ENCODE measurements at places on chromosomes 16 and 17. TPM values are rescaled to one million over a fixed set of nuclear protein-coding genes. Genes with fewer than 3 reads are reported as not detected.

CTRB2 gene
- not detected for total RNA-seq

NPIPA2 gene
- total RNA-seq, result 7.3 TPM

CEP95 gene
- 61.6 TPM for total RNA-seq

DNAH3 gene
- total RNA-seq, result not detected

NPTX1 gene
- total RNA-seq, result not detected

GRN gene
- total RNA-seq, result 144 TPM

TBC1D3H gene
- total RNA-seq, result not detected

C1QTNF1 gene
- total RNA-seq, result 3.3 TPM

HSF4 gene
- total RNA-seq, result 34.8 TPM

CCL13 gene
- not detected for total RNA-seq

SLC35G6 gene
- not detected for total RNA-seq

KRTAP3-2 gene
- total RNA-seq, result not detected

ZACN gene
- total RNA-seq, result not detected

SPOP gene
- total RNA-seq, result 42.1 TPM

SNAI3 gene
- not detected for total RNA-seq

SLFN12L gene
- total RNA-seq, result 0.35 TPM

HCRT gene
- not detected for total RNA-seq

DYNLL2 gene
- 22.3 TPM for total RNA-seq

UMOD gene
- not detected for total RNA-seq

KRT40 gene
- total RNA-seq, result not detected

MEFV gene
- total RNA-seq, result 0.49 TPM

EVI2B gene
- total RNA-seq, result 3.8 TPM

KRT15 gene
- total RNA-seq, result 83.4 TPM

C16orf89 gene
- total RNA-seq, result not detected

HOXB1 gene
- total RNA-seq, result not detected

SDR42E1 gene
- 7.8 TPM for total RNA-seq

TMEM97 gene
- 12.1 TPM for total RNA-seq

MMP2 gene
- total RNA-seq, result 3.7 TPM

HLF gene
- total RNA-seq, result 0.23 TPM

EFNB3 gene
- 1.4 TPM for total RNA-seq

TMEM238L gene
- total RNA-seq, result not detected

LPO gene
- not detected for total RNA-seq

RND2 gene
- total RNA-seq, result 0.16 TPM

PYY gene
- not detected for total RNA-seq

ZNF750 gene
- not detected for total RNA-seq

MEIOC gene
- not detected for total RNA-seq

PLCG2 gene
- 5.2 TPM for total RNA-seq

TERB1 gene
- total RNA-seq, result 0.26 TPM

ATP2A1 gene
- 1.7 TPM for total RNA-seq

GPR179 gene
- total RNA-seq, result 0.09 TPM

C17orf78 gene
- not detected for total RNA-seq

TNP2 gene
- total RNA-seq, result not detected

SMPD3 gene
- total RNA-seq, result 0.25 TPM

HSD3B7 gene
- total RNA-seq, result 5.3 TPM

SLC16A3 gene
- total RNA-seq, result 350 TPM

USP43 gene
- total RNA-seq, result 3.2 TPM

APPBP2 gene
- 33.1 TPM for total RNA-seq

YWHAE gene
- total RNA-seq, result 813 TPM

CCL7 gene
- not detected for total RNA-seq

SLC25A39 gene
- total RNA-seq, result 169 TPM

TMIGD1 gene
- not detected for total RNA-seq

GSE1 gene
- 44.4 TPM for total RNA-seq

Measured in MCF 10A (cell line).